Renal pelvis (tissue), 12 donors: ENCODE measurements at places on chromosomes 3 and 15. TPM values are rescaled to one million over a fixed set of nuclear protein-coding genes. Genes with fewer than 3 reads are reported as not detected.

DNA sequence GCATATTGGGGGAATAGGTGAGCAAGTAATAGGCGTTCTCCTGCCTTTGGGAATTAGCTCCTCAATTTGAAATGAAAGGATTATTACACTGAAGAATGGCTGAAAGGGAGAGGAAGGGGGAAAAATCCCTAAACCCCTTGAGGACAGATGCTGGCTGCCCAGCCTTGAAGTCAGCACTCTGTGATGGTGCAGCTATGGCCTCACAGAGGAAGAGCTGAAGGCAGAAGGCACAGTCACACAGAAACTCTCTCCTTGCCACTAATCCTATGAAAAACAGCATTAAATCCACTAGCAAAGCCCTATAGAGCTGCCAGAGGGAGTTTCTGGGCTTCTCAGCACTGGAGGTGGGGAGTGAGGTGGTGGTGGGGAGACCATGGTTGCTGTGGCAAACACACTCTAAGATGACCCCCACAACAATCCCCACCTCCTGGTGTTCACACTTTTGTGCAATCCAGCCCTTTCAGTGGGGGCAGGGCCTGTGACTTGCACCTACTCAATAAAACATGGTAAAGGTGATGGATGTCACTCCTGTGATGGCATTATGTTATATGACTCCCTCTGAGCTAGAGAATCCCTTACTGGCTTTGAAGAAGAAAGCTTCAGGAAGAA lies 101.2 kb downstream of the RFTN1 start:
- no peak for DNase-seq

The TRPM7 gene
- polyA plus RNA-seq: 57.6 TPM

- DNase-seq: no peak
Observed at GRCh38 chr3:130671545-130672312, 74.9 kb downstream of the PIK3R4 start.

GRCh38 chr15:75672646-75673425 lies 25.1 kb downstream of the SNX33 start:
- DNase-seq: no peak

- no peak for DNase-seq
Observed at GRCh38 chr3:177357352-177358090, 160.2 kb upstream of the TBL1XR1 start.

DNA sequence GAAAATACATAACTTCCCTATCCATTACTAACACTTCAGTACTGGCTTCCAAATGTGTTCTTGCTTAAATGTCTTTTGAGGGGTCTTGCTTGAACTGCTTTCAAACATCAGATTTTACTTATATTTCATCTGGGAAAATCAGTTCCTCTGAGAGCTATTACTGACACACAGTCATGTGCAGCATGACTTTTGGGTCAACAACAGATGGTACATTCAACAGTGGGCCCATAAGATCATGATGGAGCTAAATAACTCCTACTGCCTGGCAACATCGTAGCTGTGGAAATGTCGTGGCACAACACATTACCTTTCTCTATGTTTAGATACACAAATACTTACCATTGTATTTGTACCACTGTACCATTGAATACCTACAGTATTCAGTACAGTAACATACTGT lies 43.8 kb downstream of the WWTR1 start:
- DNase-seq: no peak

The GHSR gene
- polyA plus RNA-seq: not detected

DNA sequence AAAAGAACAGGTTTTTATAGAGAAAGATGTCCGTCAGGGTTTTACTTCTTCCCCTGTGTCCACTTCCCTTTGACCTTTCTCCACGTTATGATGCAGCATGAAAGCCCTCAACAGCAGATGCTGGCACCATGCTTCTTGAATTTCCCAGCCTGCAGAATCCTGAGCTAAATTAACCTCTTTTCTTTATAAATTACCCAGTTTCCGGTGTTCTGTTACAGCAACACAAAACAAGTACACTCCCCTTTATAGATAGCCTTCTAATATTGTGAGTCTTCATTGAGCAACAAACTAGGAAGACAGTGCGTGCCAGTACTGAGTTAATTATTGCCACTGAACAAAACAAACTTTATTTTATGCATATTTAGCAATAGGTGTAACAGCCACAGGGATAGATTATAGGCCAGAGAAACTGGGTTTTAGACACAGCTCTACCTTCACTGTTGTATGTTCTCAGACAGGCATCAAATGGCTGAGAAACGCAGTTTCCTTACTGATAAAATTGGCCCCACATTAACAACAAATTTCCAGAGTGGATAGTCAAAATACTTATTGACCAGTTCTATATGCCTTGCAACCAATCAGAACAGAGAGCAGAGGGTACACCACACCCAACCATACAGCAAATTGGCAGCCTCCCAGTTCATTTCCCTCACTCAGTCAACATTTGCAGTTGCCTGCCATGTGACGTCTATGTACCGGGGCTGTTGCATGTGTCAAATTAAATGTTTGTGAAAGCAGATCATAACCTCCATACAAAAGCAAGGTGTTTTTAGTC lies 14.4 kb upstream of the TBL1XR1 start:
- no peak for DNase-seq

DNA sequence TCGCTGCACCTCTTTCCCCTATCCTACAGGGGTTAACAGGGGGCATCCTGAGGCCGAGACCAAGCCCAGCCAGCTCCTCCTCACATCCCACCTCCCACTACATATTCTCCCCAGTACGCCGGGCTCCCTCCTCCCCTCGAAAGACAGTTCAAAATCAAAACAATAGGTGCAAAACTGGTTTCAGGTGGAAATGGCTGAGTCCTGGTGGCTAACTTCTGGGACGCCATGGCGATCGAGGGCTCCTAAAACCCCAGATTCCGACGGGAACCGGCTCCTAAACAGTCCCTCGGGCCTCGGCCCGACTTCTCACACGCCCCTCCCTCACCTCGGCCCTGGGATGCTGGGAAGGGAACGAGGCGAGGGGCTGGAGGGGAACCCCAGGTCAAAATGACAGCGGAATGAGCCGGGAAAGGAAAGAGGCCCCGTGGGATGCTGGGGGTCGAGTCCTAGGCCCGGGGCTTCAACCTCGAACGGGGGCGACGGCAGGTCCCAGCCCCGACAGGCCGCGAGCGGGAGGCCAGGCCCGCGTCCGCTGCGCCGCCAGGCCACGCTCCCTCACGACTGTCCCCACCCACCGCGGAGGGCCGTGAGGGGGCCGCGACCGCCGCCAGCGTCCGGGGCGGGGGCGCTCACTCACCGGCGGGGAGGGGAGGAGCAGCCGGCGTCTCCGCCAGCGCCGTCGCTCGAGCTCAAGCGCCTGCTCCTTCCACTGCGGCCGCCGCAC lies 492 bp downstream of the TMCC1 start:
- peak; percentile 57 for DNase-seq

- DNase-seq: peak; percentile 74
Observed at GRCh38 chr3:159273608-159274007, 471.8 kb downstream of the MFSD1 start.

GRCh38 chr3:76015496-76015895 lies 230.1 kb upstream of the ZNF717 start:
- no peak for DNase-seq

The CCDC80 gene
- 75.3 TPM for polyA plus RNA-seq

The MASP1 gene
- polyA plus RNA-seq: 11.3 TPM

The TPRA1 gene
- 46.4 TPM for polyA plus RNA-seq

DNA sequence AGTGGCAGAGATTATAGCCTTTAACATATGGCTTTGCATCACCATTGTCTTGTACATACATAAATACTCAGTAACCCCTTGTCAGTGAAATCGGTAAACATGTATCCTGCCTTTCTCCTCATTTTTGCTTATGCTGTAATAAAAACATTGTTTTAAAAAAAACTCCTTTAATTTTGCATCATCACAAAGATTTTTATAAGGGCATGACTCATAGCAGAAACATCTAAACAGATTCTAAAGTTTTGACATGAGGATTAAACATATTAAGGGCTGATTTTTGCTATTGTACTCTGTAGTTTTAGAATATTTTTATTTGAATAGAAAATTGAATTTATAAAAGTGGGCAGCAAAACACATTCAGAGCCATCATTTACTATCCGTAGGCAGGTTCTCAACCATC lies 275.9 kb downstream of the ZIC4 start:
- no peak for DNase-seq

- DNase-seq: no peak
Observed at GRCh38 chr15:95329362-95329761, 1001.1 kb upstream of the NR2F2 start.

GRCh38 chr15:85690561-85691231 lies 104.0 kb downstream of the KLHL25 start:
- no peak for DNase-seq

DNA sequence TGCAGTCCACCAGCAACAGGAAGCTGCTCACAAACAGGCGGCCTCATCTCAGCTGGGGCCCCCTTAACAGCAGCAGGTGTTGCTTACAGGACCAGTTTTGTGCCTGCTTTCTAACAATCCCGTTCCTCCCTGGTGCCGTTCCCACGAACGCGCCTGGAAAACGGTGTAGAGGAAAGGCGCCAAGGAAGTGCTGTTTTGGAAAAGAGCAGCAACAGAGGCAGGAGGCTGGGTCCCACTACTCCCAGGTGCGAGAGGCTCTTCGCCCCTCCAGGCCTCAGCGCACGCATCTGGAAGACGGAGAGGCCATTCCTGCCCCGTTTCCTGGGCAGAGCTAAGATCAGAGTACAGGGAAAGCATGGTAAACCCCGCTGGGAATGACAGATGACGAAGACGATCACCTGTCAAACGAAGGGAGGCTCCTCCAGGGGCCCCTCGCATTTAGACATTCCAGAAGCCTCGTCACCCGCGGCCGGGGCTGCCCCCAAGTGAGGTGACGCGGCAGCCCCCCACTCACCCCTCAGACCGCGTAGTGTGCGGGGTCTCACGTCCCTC lies 603 bp downstream of the SCAPER start:
- peak; percentile 29 for DNase-seq

The MUC13 gene
- polyA plus RNA-seq: not detected

GRCh38 chr15:48796930-48797329 lies 13.9 kb downstream of the CEP152 start:
- DNase-seq: no peak

DNA sequence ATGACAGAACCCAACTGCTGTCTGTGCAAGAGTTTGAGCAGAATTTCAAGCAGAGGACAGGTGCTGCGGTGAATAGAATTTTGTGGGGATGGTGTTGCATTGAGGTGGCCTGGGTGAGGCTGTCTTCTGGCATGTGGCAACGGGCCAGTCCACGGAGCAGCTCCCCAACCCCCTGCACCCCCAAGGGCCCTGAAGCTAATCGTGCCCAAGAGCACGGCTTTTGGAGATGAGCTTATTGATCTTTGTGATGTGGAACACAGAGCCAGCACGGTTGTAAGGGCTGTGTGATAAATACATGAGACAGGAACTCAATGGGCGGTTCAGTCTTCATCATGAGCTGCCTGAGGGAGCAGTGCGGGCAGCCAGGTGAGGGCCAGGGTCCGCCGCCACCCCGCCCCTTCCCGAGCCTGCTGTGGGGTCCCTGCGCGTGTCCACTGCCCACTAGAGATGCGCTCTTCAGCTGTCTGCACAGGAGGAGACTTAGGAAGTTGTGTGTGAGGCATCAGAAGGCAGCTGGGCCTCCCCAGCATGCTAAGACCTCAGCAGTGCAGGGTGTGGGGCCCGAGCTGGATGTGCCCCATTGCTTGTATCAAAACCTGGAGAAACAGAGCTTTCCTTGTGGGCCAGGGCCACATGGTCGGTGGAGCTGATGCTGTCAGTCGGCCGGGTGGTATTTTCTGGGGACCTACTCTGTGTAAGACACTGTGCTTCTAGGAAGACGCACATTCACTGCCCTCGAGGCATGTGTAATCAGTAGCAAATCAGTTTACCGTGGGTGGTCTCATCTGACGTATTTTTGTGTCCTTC lies 90.5 kb downstream of the CHRNA7 start:
- no peak for DNase-seq

- DNase-seq: no peak
Observed at GRCh38 chr3:155196131-155197021, 97.1 kb downstream of the STRIT1 start.

DNA sequence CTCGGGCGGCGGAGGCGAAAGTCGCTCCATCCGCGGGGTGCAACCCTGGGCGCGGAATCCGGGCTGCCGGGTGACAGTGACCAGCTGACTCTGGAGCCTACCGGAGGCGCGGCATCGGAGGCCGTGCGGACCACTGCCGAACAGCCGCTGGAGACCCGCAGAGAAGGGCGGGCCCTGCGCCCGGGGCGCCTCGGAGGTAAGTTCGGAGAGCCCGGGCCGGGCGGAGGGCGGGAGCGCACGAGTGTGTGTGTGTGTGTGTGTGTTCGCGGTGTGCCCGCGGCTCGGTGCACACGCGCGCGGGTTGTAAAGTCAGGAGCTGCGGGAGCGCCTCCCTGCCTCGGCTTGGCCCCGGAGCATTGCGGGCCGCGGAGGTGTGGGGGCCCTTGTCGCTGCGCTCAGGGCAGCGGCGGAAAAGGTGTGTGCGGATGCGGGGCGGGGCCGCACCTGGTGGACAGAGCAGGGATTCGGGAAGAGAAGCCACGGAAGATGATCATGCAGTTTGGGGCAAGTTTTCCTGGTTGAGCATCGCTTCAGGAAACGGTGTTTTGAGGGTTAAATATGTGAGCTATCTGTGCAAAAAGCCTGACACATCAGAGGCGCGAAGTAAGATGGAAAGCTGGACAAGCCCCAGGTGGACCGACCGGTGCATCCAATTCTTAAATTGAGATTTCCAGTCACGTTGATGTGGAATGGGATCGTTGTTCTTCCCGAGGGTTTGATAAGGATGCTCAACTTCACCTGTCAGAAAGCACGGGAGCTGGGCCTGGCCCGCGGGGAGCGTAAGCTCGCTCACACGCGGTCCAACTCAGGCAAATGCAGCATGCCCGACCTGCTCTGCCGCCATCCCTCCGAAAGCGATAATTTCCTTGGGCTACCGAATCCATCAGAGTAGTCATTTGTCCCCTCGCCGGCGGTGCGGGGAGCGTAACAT lies 474 bp downstream of the MINAR1 start:
- no peak for DNase-seq

- no peak for DNase-seq
Observed at GRCh38 chr15:58324533-58324932, 107.3 kb upstream of the LIPC start.

- DNase-seq: peak; percentile 63
Observed at GRCh38 chr15:78422571-78423340, 15.3 kb upstream of the IREB2 start.

GRCh38 chr3:2826036-2826435 lies 284.1 kb downstream of the IL5RA start:
- DNase-seq: no peak

- no peak for DNase-seq
Observed at GRCh38 chr3:15646851-15647511, 45.4 kb downstream of the BTD start.

GRCh38 chr3:129718201-129718600 lies 111.7 kb upstream of the PLXND1 start:
- DNase-seq: no peak

The PLSCR4 gene
- polyA plus RNA-seq: 14.6 TPM

- peak; percentile 66 for DNase-seq
Observed at GRCh38 chr3:154872074-154872473, 208.0 kb upstream of the MME start.

DNA sequence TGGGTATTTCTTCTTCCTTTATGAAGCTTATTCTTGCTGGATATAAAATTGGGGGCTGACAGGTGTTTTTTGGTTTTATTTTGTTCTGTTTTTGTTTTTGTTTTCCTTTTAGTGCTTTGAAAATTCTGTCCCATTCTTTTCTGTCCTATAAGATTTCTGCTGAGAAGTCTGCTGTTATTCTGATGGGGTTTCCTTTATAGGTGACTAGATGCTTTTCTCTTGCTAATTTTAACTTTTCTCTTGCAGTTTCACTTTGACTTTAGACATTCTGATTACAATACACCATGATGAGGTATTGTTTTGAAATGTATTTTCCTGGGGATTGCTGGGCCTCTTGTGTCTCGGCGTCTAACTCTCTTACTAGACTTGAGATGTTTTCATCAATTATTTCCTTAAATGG lies 22.8 kb downstream of the TTC14 start:
- DNase-seq: no peak

GRCh38 chr3:96192966-96193550 lies 621.3 kb upstream of the EPHA6 start:
- DNase-seq: peak; percentile 0

The CCDC54 gene
- 0.06 TPM for polyA plus RNA-seq
